CD4-positive, CD25-positive, alpha-beta regulatory T cell (primary cell): ENCODE measurements at places on chromosomes 13 and 19.

GRCh38 chr13:22189176-22190048 lies 518.5 kb downstream of the FGF9 start:
- DNase-seq = no peak

GRCh38 chr13:77353995-77354394 lies 27.1 kb upstream of the MYCBP2 start:
- no peak for DNase-seq

- no peak for DNase-seq
Measured at GRCh38 chr13:76994281-76994680, 2.4 kb downstream of the CLN5 start.

- DNase-seq = no peak
Measured at GRCh38 chr13:85586422-85586831, 212.8 kb downstream of the SLITRK6 start.

GRCh38 chr19:35868172-35868822 lies at the start of gene APLP1:
APLP1 (plus strand) TSS chr19:35868574; CDS start chr19:35868637, 63 bp downstream.
- DNase-seq = peak; percentile 42

GRCh38 chr13:113656831-113657671 lies 947 bp downstream of the ATP4B start:
- no peak for DNase-seq

DNA sequence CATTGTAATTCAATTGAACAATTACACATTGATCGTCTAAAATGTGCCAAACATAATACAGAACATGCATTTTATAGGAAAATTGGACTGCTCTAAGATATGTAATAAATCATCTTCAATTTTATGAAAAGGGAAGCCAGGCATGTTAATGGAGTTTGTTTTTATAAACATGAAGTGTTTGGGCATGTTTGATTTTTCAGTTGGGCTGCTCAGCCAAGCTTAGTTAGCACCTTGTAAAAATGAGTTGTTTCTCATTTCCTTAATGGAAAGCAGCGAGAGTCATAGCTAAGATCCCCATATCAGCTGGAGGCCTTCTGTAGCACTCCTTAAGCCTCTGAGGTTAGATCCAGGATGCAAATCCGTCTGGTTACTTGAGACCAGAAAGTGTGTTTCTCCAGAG lies 422.3 kb downstream of the SPRY2 start:
- no peak for DNase-seq

- DNase-seq = no peak
Measured at GRCh38 chr13:32796754-32797153, 210.5 kb downstream of the PDS5B start.

DNA sequence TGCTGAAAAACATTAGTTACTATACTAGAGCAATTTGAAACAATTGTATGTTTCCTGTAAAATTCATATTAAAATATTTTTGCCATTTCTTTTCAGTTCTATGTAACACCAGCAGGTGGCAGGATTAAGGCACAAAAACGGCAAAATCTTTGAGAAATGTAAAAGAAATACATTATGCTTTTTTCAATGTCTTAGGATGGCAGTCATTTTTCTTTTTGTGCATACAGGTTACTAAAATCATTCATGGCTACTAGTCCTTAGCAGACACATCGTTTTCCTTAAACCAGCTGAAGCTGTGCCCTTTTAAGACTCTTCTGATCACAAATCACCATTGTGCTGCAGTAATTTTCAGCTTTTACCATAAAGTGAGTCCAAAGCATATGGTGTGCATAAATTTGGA lies 800.7 kb upstream of the SLITRK5 start:
- DNase-seq = no peak

- no peak for DNase-seq
Measured at GRCh38 chr13:75329097-75329496, 152.9 kb downstream of the TBC1D4 start.

GRCh38 chr13:46288570-46289259 lies 77.0 kb downstream of the LRRC63 start:
- peak; percentile 65 for DNase-seq

- DNase-seq = no peak
Measured at GRCh38 chr13:64066711-64067110, 2651.1 kb upstream of the PCDH20 start.

DNA sequence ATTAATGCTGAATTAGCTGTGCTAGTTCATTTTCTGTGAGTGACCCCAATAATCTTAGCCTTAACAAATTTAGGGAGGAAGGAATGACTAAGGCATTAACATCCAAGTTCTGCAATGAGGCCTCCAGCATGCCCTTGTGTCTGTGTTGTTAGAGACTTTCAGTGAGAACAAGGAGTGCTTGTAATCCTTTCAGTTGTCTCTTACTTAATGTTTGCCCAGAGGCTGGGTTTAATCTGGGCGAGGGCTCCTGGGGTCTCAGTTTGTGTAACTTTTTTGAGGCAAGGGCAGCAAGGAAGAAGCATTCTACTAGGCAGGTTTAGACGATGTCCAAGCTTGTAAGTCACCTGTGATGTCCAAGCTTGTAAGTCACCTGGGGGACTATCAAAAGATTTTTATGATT lies 24.3 kb downstream of the CCNA1 start:
- no peak for DNase-seq

GRCh38 chr19:17393002-17393401 lies 994 bp downstream of the CCDC194 start:
- DNase-seq = no peak

GRCh38 chr13:34044041-34044440 lies 226.1 kb downstream of the RFC3 start:
- DNase-seq = no peak

DNA sequence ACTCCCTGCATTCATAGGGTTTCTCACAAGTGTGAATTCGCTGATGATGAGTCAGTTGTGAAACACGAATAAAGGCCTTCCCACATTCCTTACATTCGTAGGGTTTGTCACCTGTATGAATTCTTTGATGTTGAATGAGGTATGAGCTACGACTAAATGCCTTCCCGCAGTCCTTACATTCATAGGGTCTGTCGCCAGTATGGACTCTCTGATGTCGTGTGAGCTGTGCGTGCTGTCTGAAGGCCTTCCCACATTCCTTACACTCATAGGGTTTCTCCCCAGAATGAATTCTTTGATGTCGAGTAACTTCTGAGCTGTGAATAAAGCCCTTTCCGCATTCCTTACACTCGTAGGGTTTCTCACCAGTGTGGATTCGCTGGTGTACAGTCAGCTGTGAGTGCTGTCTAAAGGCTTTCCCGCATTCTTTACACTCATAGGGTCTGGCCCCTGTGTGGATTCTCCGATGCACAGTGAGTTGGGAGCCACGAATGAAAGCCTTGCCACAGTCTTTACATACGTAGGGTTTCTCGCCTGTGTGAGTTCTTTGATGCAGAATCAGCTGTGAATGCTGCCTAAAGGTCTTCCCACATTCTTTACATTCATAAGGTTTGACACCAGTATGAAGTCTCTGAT lies 30.5 kb upstream of the COX7A1 start:
- no peak for DNase-seq

DNA sequence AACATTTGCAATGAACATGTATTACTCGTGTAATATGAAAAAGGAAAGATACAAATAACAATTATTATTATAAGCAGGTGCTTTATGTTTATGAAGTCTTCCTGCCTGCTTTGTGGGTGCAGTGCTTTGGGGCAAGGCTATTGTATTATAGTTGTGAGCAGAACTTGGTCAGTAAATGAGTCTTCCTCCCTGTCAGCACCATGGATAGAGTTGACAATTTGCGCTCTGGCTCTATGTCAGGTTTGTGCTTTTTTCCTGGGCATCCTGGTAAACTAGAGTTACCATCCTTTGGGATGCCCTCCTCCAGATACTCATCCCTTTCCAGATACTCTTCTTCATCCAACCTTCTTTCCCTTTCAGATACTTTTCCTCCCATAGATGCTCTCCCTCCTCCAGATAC lies 19.6 kb downstream of the ERICH6B start:
- no peak for DNase-seq

GRCh38 chr19:43469160-43469480 lies 3.7 kb upstream of the LYPD3 start:
- DNase-seq = peak; percentile 63

DNA sequence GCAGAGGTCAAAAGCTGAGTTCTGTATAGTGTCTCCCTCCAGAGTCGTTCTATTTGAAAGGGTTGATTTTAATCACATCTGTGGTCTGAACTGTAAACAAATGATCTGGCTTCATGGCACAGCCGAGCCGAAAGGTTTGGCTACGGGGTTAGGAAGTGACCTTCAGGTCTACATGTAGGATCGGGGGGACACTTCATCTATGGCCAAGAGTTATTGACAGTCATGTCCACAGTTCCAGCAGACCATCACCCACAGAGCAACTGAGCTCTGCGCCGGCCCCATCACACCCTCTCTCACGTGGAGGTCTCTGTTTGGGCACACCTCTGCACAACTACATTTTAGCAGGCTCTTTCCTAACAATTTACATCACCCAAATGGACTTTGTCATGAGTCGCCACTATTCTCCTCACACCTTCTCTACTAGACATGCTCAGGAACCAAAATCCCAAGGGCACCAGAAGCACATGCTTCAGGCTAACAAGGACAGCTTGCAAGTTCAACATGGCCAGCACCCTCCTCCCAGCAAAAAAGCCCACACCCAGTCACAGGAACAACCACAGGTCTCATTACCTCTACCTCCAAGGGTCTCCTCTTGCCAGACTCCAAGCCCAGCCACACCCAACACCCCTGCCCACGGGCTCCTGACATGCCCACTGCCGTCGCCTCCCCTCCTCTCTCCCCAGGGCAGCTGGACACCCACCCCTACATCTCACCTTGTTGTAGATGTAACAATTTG lies 36.1 kb upstream of the EPHX3 start:
- no peak for DNase-seq

DNA sequence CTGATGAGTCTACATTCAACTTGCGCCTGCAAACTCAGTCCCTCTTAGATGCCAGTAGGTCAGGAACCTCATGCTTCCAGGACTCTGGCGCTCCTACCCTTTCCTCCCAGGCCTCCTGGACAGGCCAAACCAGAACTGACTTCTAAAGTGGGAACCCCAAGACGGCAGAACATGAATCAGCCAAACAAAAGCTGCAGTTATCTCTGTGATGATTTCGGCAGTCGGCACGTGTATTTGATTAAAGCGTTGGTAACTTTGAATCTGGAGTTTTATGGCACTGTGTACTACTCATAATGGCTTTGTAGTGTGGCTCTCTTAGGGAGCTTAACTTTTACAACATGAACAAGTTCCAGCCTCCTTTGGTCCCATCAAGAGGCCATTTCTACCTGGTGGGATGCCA lies 13.7 kb downstream of the ACTN4 start:
- no peak for DNase-seq
